ENCODE measurements at places on chromosomes 3 and 15.
A peak's percentile ranks its signal among the peaks of the same experiment; 100 is the strongest.

GRCh38 chr3:146692254-146692653 is 87.1 kb upstream of the PLSCR5 start:
- DNase-seq = no peak

- DNase-seq = peak; percentile 61
These were observed 1.3 kb upstream of the THBS1 start for GRCh38 chr15:39579487-39580116.

- DNase-seq = peak; percentile 28
These were observed 14.7 kb upstream of the SST start for GRCh38 chr3:187684880-187685279.

DNA sequence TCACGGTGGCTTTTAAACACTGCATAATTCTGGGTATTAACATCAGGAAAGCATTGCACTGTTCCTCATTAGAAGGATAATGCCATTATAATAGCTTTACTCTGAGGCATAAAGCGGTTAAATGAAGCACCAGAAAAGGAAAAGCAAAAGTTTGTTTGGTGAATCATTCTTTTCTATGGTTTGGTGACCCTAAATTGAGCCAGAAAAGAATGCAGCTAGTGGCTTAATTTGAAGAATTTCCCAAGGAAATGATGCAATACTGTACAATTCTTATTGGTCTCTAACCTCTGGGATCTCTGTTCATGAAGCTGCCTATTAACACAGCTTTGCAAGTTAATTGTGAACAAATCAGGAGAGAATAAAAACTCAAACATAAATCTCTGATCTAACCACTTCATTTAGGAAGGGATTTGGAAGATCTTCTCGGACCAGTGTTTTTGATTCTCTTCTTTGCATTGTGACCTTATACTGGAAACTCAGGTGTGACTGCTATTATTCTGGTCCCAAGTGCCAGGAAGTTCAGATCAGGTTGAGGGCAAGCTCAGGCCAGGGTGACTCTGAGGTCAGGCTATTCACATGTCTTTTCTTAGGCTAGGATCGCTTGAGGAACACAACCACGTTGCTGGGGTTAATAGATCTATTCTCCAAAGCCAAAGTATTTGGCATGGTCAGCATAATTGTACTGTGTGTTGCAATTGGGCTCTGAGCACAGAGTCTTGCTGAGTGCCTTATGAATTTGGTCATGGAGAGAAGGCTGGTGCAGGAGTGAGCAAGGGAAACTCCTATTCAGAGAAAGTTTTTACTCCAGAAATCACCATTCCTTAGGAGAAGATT is 11.3 kb upstream of the DLG1 start:
- peak; percentile 92 for DNase-seq

DNA sequence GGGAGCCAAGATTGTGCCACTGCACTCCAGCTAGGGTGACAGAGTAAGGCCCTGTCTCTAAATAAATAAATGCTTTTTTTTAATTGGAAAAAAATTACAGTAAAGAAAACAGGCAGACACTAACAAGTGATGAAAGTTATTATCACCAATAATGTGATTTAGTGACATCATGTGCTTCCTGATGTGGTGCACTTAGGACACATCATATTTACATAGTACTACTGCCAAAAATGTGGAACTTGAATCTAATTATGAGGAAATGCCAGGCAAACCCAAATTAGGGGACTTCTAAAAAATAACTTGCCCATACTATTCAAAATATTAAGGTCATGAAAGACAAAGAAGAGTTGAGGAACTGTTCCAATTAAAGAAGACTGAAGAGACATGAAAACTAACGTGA is 30.8 kb downstream of the MAP4 start:
- DNase-seq = no peak

GRCh38 chr3:12004741-12005513 is 739 bp downstream of the SYN2 start:
- DNase-seq = no peak

DNA sequence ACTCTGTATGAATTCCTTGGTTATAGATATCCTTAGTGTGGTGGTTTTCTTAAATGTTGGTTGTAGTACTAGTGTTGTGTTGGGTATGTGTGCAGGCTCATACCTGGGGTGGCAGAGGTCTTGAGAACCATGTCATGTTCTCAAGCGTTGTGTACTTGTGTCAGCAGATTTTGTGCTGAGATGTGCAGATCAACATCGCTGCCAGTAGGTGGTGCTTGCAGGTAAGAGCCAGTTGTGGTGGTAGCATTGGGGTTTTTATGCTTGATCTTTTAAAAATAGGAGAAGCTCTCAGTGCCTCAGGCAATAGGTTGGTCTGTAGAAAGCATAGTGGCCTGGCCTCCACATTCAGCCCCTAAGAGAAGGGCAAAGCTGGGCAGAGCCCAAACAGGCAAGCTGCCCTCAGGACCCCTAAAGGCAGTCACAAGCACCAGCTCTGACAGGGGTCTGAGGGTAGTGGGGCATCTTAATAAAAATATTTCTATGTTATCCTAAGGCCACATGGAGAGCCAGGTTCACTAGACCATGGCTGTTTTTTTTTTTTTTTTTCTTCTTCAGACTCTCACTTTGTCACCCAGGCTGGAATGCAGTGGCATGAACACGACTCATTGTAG is 164.0 kb downstream of the IL20RB start:
- DNase-seq = peak; percentile 26

GRCh38 chr3:53162672-53163443 is 1.8 kb downstream of the PRKCD start:
- DNase-seq = no peak

DNA sequence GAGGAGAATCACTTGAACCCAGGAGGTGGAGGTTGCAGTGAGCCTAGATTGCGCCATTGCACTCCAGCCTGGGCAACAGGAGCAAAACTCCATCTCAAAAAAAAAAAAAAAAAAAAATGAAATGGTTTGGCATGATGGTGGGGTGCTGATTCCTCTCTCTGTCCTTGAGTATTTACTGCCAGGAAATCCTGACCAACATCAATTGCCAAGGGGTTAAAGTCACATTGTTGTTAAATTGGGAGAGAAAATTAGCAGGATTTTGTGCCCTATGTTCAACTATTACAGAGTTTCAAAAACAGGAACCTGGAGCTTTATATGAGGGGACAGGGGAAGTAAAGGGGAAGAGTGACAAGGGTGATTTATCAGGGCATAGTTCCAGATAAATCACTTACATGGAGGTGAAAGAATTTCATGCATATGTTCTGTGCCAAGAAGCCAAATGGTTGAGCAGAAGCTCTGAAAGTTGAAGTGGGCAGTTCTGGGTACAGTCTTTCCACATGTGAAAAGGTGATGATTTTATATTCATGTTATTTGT is 70.5 kb upstream of the TSEN2 start:
- no peak for DNase-seq

- DNase-seq = no peak
These were observed 6.0 kb downstream of the CCDC12 start for GRCh38 chr3:46970391-46971091.

GRCh38 chr15:48696627-48697312 is 51.3 kb upstream of the FBN1 start:
- DNase-seq = no peak

DNA sequence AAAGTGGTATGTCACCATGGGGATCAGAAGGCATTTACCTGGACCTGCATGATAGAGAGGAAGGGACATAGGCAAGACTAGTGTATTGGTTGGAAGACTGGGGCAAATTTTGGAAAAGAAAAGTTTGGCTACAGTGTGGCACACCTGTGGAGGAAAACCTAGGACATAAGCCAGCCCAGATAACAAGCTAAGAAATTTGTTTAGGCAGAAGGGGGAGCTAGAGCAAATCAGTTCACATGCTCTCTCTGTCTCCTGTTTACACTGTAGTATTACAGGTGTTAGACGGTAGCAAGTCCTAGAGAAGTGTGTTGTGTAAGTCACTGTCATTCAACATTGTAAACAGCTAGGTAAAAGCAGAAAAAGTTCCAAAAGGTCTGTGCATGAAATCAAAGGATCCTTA is 11.9 kb upstream of the ALDH1A2 start:
- DNase-seq = no peak

- no peak for DNase-seq
These were observed 67.1 kb downstream of the SMARCC1 start for GRCh38 chr3:47714606-47715005.

DNA sequence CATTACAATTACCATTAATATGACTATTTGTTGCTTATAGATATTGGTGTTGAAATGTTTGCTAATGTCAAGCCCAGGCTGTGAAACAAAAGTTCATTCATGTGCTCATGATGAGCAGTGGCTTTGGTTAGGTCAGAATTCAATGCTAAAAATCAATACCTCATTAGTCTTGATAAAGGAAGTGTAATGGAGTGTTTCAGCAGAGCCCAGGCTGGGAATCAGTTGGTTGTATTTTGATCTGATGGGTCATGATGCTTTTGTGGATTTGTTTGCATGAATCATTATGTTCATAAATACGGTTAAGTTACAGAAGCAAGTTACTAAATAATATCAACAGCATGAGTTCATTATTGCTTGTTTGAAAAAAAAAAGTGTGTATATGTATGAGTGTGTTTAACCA is 13.6 kb upstream of the ZNF774 start:
- DNase-seq = no peak

- DNase-seq = no peak
These were observed 564.5 kb upstream of the ADAMTS9 start for GRCh38 chr3:65252266-65252665.

- no peak for DNase-seq
These were observed 161.0 kb downstream of the TCF12 start for GRCh38 chr15:57079446-57079845.

DNA sequence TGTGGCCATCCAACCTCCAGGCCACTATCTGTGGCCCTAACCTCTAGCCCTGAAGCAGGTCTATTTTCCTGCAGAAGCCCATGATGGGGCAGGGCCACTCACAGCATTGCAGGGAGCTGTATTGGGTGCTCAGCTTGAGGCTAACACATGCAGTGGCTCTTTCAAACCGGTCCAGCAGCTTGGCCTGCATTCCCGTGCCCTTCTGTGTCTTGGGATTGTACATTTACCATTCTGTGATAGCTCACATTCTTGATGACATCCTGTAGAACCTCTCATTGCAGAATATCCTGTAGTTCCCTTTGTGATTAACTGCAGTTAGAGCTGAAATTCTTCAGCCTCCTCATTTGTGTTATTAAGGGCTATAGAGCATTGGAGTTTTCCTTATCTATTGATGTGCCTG is 60.8 kb upstream of the ANKRD34C start:
- no peak for DNase-seq
